ENCODE measurements at places on chromosomes 5 and 9.

DNA sequence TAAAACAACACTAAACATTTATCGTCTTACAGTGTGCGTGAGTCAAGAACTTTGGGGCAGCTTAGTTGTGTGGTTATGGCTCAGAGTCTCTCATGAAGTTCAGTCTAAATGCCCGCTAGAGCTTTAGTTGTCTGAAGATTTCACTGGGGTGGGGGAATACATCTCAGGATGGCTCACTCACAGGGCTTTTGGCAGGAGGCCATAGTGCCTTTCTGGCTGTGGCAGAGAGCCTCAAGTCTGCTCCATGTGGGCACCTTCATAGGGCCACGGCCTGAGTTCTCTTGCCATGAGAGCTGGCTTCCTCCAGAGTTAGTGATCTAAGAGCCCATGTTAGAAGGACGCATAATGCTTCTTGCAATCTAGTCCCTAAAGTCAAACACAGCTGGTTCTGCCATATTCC lies 258.8 kb upstream of the NUDT12 start:
- no peak for DNase-seq

GRCh38 chr9:116516456-116516855 lies 170.6 kb upstream of the TRIM32 start:
- DNase-seq: no peak

DNA sequence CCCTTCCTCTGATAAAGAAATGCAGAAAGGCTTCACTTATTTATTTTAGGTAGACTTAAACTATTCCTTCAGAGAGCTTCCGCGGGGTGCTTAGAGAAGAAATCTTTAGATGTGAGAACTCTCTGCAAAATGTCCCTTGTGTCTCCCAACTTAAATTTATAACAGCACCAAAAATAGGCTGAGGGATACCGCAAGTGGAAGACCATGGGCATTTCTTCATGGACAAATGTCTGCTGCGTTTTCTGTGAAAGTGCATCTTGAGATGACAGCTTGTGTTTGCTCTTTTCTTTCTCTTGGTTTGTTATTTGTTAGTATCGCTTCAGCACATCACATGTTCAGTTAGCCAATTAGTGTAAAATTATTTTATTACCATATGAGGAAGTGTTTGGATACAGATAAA lies 15.3 kb upstream of the GRIN3A start:
- no peak for DNase-seq

DNA sequence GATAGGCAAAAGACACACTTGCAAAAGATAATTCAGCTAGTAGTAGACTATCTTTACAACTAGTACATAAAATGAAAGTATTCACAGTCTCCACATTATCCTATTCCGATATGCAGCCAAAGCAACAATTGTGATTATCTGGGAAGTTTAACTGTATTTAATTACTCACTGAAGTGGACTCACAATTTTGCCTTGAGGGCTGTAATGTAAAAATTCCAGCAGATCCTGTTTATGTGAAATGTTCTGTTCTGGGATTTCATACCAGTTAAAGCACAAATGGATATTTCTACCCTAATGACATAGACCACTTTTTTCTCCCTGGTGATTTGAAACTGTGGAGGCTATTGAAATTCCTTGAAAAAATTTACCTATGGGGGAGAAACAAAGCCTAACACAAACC lies 474.4 kb upstream of the EDIL3 start:
- DNase-seq: no peak

DNA sequence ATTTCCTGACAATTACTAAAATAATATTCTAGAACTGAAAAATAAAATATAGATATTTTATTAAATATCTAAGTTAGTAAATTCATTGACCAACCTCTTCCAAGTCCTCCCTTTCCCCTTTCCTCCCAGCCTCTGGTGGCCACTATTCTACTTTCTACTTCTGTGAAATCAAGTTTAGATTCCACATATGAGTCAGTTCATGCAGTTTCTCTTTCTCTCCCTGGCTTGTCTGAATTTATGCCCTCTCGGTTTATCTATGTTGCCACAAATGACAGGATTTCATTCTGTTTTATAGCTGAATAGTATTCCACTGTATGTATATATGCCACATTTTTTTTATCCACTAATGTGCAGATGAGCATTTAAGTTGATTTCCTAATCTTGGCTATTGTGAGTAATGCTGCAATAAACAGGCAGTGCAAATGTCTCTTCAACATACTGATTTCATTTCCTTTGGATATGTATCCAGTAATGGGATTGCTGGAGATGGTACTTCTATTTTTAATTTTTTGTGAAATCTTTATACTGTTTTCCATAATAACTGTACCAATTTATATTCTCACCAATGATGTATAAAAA lies 52.3 kb downstream of the WDR36 start:
- no peak for DNase-seq

- no peak for DNase-seq
These were observed 8.1 kb upstream of the UBE2D2 start for GRCh38 chr5:139552893-139553575.

DNA sequence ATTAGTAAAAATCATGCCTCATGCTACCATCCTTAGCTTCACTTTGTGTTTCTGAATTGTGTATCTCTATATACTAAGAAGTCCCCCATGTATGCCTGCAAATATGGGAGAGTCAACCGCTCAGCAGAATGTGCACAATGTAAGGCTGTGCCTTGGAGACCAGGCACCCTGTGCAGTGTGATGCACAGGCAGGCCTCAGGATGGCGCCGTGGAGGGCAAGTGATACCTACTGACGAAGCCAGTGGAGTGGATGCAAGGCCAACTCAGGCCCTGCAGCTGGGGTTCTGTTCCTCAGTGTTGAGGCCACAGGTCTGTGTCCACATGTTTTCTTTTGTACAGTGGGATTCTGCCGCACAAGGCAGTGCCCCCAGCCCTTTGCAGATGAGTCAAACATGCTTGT lies 28.4 kb downstream of the SYK start:
- DNase-seq: no peak

GRCh38 chr5:144017119-144017518 lies 153.3 kb downstream of the YIPF5 start:
- DNase-seq: no peak

DNA sequence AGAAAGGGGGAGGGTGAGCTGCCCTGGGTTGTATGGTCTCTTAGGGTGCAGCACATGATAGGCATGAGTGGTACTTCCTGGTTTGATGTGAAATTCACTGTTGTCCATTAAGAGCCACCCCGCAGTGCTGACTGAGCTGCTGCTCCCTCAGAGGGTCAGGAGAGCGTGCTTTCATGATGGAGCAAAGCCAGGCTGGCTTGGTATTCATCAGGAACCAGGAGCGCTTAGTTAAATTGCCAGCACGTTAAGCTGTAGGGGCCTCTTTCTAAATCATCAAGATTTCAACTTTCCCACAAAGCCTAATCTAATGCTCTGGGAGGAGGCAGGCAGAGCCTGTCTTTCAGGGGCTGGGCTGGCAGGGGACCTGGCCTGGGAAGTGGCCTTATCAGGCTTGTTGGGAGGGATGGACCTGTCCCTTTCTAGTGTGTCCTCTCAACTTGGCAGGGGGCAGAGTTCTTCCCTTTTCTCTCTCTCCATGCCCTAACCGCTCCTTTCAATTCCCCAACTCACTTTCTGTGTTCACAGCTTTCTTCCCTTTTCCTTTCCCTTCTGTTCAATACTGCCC lies 7.9 kb downstream of the CYSTM1 start:
- DNase-seq: no peak

- DNase-seq: no peak
These were observed 221.6 kb downstream of the MAT2B start for GRCh38 chr5:163727028-163727427.

GRCh38 chr9:116152941-116153764 lies 438 bp upstream of the PAPPA start:
- DNase-seq: no peak

- DNase-seq: no peak
These were observed 2.0 kb downstream of the OBP2B start for GRCh38 chr9:133207021-133207531.

DNA sequence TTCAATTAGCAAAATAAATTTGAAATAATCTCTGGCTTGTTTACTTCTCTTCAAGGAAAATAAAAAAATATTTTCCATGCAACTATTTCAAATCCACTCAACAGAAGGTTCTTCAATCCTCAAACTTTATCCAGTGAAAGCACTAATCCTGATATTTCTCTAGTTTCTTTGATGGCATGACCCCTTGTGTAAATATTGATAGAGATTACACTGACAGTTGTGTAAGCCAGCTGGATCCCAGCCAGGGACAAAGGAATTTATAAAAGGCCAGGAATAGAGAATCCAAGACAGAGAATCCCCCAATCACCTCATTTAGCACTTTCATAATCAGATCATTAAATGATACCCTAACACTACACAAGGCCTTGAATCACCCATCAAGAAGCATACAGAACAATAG lies 135.2 kb downstream of the GNA14 start:
- no peak for DNase-seq

DNA sequence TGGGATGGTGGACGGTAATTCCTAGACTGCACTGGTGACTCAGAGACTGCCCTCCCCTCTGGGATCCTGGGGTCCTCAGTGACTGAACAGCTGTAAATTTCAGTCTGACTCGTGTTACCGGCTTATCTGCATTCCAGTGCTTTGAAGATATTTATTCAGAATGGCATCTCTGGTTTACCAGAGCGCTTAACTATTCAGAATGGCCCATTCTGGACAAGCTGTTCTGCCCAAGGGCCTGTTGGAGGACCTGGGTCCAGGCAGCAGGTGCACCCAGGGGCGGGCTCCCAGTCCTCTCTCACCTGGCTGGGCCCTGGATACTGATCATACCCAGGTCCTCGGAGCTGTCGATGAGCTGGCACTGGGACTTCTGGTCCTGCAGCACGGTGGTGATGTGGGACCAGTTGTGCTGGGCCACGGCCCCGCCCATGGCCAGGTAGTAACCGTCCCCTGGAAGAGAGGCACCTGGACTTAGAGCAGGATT lies 48.0 kb downstream of the SARDH start:
- DNase-seq: no peak

DNA sequence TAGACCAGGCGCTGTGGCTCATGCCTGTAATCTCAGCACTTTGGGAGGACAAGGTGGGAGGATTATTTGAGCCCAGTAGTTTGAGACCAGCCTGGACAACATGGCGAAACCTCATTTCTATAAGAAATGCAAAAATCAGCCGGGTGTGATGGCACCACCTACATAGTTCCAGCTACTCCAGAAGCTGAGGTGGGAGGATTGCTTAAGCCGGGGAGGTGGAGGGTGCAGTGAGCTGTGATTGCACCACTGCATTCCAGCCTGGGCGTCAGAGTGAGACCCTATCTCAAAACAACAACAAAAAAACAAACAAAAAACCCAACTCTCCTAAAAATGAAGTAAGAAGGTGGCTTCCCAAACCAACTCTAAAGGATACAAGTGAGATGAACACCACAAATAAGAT lies 23.0 kb downstream of the IARS1 start:
- no peak for DNase-seq

- DNase-seq: no peak
These were observed 866.0 kb downstream of the PTPRD start for GRCh38 chr9:9746826-9747225.

GRCh38 chr5:180557217-180557809 lies 34.0 kb downstream of the SCGB3A1 start:
- DNase-seq: no peak

DNA sequence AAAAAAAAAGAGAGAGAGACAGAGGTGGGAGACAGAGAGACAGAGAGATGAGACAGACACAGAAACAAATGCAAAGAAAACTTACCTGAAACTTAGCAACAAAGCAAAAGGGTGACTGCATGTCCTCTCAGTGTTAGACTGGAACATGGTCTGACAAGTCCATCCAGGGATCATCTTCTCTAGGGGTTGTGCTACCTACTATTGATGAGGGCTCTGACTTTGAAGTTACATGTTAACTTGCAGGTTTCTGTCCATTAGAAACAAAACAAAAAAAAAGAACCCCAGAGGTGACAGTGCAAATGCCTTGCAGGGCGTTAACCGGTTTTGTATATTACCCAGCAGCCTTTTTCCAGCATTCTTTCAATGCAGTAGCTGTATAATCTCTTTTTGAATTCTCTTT lies 13.6 kb upstream of the SPARC start:
- no peak for DNase-seq
